ENCODE measurements at places on chromosomes 16 and 17. TPM values are rescaled to one million over a fixed set of nuclear protein-coding genes. Genes with fewer than 3 reads are reported as not detected.

- no peak for DNase-seq
Observed at GRCh38 chr17:64964796-64965195, 45.5 kb upstream of the LRRC37A3 start.

- no peak for DNase-seq
Observed at GRCh38 chr17:80611816-80612215, 67.2 kb downstream of the RPTOR start.

ZNF263 gene
- polyA plus RNA-seq, result 54.4 TPM

KRT25 gene
- not detected for polyA plus RNA-seq

- DNase-seq, result peak; percentile 85
Observed at GRCh38 chr17:83119987-83120864, 40.8 kb downstream of the METRNL start.

DNA sequence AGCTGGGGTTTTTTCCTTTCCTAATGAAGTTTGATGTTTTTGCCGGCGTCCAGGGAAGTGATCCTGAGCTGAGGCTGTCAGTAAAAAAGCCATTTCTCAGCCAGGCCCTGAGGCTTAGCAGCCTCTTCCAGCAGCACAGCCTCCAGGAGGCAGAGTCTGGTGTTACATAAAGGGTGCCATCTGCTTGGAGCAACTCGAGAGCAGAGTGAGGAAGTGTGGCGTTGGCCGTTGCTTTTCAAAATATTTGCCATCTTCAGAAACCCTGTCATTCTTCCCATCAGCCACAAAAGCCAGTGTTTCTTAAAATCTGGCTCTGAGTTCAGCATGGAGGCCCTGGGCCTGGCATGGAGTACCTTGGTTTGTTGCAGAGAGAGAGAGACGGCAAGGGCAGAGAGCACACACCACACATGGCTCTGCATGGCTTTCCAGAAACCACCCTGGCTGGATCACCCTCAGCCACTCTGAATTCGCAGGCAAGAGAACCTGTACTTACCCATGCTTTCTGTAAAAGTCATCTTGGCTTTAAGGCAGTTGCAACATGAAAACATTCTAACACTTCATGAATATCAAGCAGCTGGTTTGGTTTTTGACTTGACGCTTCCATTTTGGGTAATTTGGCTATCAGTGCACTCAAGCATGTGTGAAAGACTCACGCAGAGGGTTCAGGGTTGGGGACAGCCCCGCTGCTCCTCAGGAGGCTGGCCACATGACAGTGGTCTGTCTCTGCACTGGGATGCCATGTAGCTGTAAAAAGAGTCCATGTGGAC is 21.0 kb downstream of the PMM2 start:
- DNase-seq, result no peak

GRCh38 chr17:27608328-27609230 is 22.4 kb upstream of the LGALS9 start:
- no peak for DNase-seq

DNA sequence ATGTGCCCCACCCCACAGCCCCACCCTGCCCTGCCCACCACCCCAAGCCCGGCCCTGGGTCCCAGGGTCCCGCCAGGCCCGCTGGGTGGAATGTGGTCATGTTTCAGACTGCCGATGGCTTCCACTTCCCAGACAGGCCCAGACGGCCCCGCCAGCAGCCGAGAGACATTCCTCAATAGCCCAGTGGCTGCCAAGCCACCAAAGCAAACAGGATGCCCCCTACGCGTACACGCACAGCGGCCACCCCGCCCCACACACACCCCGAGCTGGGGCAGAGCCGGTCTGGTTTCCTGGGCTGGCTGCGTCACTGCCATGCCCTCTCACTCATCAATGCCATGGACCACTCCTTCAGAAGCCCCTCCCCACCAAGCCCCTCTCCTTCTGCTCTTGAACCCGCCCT is 1.2 kb upstream of the KRT17 start:
- no peak for DNase-seq

- DNase-seq, result no peak
Observed at GRCh38 chr16:68645494-68646388, 631 bp downstream of the CDH3 start.

DNA sequence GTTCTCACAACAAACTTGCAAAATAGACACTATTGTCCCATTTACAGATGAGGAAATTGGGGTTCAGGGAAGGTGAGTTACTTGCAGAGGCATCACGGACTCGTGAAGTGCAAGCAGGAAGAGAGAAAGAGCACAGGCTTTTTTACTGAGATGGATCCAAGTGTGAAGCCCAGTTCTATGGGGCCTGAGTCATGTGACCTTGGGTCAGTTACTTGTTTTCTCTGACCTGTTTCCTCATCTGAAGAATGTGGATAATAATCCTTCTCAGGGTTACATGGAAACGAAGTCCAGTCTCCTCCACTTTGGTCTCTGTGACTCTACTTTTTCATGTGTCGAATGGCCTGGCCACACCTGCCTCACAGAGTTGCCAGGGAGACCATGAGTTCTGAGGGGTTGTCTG is 134.4 kb downstream of the SPACA3 start:
- no peak for DNase-seq

DNA sequence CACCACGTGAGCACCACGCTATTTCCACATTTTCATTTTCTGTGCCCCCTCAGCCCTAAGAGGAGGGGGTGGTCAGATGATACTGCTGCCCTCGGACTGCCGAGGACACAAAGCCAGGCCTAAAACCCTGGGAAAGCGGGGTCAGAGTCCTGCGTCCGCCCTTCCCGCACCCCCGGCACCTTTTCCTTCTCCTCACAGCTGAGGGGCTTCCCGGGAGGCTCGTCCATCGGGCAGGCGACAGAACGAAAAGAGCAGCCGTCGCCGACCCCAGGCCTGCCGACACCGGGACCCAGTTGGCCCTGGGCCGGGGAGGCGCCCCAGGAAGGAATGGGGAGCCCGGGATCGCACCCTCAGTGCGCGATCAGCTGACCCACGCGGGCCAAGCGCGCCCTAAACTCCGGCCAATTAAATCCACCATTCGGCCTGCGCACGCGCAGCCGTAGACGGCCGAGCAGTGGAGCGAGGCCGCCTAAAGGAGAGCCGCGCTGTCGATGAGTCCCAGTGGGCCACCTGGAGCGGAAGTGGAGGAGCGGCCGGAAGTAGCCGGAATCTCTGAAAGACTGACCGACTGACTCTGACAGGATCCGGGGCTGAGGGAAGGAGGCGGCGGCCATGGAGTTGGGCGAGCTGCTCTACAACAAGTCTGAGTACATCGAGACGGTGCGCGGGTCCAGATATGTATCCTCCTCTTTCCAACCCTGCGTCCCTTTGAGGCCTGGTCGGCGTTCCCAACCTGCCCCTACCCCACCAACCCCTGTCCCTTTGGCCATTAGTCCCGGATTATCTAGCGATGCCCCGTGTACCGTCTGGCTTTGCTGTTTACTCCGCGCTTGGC is at the start of the genes DCTN5 and PALB2:
TSS of gene DCTN5 (plus strand) at position 536 of the 835 bp plus-strand sequence. CDS start at position 613, 77 bp downstream.
TSS of gene PALB2 (minus strand) at position 380 of the 835 bp plus-strand sequence. CDS start at position 227, 153 bp downstream.
- peak; percentile 83 for DNase-seq

ADAD2 gene
- 0.17 TPM for polyA plus RNA-seq

DNA sequence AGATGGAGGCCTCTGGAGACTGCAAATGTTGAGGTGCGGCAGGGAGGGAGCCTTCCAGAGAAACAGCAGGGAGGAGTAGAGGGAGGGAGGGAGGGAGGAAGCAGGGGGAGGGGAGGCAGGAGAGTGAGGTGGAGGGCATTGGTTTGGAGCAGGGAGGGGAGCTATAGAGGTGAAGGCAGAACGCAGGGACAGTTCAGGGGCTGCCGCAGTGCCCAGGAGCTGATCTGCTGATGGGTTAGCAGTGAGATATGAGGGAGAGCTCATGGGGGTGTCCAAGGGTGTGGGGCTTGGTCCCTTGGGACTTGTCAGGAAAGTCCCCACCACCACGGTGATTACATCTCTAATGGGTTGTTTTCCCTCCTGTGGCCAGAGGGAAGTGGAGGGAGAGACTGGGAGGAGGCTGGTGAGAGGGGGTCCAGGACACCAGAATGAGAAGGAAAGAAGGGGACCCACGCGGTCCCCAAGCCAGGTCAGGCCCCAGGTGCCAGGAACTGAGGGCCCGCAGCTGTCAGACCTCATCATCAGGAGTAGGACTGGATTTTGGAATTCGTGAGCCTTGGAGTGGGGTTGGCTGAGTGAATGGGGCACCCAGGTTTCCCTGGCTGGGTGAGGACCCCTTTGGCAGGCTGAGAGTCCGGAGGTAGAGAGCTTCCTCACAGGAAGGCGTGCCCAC is 11.2 kb downstream of the CA4 start:
- DNase-seq, result no peak

DNA sequence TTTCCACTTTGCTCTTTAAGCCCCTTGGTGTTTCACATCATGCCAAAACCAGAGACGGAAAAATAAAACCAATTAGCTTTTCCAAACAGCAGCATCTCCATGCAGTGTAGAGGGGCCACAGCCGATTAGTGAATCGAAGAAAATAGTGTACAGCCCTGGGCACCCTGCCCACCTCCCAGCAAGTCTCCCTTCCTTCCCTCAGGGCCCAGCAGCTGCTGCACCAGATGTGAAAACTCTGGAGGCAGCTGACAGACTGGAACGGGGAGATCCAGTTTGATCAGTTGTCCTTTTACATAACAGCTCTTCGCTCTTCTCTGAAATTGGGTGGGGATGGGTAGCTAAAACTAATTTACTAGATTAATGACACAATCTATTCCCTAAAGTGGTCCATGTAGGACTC is 19.3 kb downstream of the TMEM11 start:
- DNase-seq, result no peak

STAT5A gene
- 42.9 TPM for polyA plus RNA-seq

GRCh38 chr16:23953476-23953875 is 117.7 kb downstream of the PRKCB start:
- no peak for DNase-seq

DNA sequence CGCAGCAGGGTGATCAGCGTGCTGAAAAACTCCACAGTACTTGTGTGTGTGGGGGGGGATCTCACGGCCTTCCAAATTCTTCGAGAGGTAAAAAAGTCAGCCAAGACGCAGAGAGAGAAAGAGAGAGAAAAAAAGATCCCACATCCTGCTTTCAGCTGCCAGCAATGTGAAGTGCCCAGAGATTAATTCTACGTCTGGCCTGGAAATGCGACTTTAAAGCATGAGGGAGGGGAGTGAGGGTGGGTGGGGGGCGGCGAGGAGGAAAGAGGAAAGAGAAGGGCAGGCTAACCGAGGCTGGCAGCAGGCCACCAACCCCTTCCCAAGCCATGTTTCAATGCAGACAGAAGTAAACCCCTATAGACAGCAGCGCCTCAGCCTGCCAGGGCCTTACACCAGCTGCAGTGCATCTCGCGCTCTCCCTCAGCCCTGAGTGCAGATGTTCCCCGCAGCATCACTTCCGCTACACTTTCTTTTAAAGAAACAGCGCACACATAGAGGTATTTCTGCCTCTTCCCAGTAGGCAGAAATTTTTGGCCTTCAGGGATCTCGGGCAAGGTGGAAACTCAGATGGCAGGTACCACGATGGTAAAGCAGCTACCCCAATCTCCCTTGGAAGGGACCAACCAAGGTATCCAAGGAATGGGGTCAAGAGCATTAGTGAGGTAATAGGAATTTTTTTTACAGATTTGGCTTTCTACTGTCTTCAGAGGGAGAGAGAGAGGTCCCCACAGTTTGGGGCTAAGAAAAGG is 87.8 kb downstream of the SMG6 start:
- peak; percentile 52 for DNase-seq

TEX14 gene
- not detected for polyA plus RNA-seq

DNA sequence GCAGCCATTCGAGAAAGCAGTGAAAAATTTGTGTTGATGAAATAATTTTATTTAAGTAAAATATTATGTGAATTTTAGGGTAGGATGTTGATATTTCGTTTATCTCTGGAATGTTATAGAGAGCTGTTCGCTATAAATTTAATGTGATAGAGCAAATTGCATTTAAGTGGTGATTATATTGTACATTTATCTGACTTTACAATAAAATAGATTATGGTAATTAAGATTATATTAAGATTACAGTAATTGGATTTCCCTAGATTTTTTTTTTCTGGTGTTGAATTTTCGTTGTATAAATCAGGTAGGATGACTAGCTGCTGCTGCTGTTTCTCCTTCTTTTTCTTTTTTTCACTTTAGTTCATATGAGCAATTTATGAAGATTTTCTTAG is 71.0 kb downstream of the AATF start:
- DNase-seq, result no peak

- DNase-seq, result no peak
Observed at GRCh38 chr16:61324044-61324443, 712.2 kb downstream of the CDH8 start.

KRT39 gene
- polyA plus RNA-seq, result not detected

GRCh38 chr16:4917117-4917516 is 19.8 kb downstream of the PPL start:
- DNase-seq, result no peak

DNA sequence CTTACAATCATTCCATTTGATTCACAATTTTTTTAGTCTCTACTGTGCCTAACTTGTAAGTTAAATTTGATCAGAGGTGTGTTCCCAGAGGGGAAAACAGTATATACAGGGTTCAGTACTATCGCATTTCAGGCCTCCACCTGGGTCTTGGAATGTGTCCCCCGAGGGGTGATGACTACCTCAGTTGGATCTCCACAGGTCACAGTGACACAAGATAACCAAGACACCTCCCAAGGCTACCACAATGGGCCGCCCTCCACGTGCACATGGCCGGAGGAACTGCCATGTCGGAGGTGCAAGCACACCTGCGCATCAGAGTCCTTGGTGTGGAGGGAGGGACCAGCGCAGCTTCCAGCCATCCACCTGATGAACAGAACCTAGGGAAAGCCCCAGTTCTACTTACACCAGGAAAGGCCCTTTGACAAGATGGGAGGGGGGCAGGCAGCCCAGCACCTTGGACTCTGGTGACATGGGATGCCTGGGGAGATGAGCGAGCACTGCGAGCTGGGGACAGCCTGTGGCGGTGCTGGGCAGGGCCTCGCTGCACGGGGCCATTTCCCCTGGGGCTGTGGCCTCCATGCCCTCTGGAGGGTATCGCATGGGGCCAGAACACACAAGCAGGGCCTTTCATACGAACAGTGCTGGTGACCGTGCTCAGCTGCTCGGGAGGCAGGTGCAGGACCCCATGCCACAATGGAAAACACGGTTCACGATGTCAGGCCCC is 33.9 kb downstream of the PDIA2 start:
- no peak for DNase-seq

DNA sequence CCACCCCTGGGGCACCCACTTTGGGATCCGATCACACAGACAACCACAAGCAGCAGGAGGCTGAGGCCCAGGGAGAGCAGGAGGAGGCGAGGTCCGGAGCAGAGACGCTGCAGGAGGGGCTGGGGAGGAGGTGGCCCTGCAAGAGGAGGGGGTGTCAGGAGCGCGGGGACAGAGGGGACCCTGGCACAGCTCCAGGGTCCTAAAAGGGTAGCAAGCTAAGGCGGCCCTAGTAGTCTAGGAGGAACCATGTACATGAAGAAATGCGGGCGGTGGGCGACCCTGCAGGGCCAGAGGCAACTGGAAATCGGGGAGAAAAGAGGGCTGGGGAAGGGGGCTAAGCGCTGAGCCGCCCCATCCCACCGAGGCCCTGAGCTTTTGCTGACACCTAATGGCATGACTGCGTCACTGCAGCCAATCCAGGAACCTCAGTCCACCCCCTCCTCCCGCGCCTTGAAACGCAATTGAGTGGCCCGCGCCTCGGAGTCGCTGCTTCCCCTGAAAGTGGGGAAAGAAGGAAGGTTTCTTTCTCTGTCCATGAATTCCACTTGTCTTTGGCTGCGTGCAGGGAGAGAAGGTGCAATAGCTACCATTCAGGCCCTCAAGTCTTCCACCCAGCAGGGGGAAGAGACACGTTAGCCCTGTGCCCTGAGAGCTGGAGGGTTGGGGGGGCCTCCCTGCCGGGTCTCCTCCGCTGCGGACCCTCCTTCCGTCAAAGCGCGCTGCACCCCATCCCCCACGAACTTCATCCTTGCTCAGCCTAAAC is 1.8 kb downstream of the ASGR1 start:
- peak; percentile 66 for DNase-seq

C16orf92 gene
- not detected for polyA plus RNA-seq

CCL23 gene
- polyA plus RNA-seq, result not detected
